ENCODE measurements at places on chromosomes 5 and 9.

GRCh38 chr5:74313896-74314295 lies 326.6 kb downstream of the ENC1 start:
- DNase-seq: no peak

GRCh38 chr9:21611891-21612290 lies 129.8 kb upstream of the IFNE start:
- no peak for DNase-seq

DNA sequence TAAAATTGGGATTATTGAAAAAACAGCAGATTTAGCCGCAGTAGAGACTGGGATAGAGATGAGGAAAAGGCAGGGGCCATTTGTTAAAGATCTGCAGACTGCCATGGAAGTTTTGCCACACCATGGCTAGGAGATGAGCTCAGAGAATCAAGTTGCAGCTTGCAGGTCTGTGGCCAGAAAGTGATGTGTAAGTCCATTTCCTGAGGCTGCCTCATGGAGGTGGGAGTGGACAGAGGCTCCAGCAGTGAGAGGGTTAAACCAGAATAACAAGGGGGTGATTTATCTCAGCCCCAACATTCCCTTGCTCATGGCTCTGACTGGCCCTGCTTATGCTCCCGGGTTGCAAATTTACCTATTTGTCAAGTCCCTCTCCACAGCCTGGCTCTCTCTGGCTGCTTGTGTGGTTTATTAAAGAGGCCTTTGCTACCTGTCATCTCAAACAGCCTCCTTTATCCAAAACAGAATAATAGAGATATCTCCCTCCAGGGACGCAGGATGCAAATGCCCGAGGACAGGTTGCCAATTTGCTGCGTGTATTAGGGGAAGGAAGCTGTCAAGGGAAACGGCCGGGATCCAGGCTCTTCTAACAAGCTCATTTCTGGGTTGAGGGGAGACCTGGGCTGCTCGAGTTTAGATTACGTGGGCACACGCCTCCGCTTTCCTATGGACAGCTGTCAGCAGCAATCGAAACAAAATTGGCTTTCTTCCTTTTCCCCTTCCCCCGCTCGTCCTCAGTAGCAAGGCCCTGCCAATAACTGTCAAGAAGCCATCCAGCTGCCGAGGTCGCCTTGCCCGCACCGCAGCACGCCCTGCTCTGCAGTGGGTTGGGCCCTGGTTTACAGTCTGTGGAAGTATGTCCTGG lies 72.8 kb upstream of the PITX1 start:
- DNase-seq: no peak

GRCh38 chr9:34334337-34334824 lies 5.0 kb downstream of the NUDT2 start:
- DNase-seq: no peak

- DNase-seq: no peak
These were observed 53.8 kb downstream of the ABHD17B start for GRCh38 chr9:71857159-71857558.

GRCh38 chr9:134689321-134690181 lies 47.9 kb downstream of the COL5A1 start:
- no peak for DNase-seq

DNA sequence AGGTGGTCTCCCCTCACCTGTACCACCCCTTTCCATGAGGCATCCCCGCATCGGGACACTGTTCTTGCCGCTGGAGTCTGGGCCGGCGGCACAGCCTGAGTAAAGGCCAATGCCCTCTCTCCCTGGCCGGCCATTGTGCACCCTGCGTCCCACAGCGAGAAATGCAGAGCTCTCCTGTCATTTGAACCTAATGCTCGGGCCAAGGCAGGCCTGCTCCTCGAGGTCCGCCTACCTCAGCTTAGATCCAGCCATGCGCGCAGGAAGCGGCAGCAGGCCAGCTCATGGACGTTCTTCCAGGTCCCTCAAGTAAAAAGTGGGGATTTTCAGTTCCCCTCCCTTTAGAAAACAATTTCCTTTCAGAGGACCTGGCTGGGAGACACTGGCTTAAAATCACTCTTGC lies 135.0 kb downstream of the HSD17B3 start:
- no peak for DNase-seq

DNA sequence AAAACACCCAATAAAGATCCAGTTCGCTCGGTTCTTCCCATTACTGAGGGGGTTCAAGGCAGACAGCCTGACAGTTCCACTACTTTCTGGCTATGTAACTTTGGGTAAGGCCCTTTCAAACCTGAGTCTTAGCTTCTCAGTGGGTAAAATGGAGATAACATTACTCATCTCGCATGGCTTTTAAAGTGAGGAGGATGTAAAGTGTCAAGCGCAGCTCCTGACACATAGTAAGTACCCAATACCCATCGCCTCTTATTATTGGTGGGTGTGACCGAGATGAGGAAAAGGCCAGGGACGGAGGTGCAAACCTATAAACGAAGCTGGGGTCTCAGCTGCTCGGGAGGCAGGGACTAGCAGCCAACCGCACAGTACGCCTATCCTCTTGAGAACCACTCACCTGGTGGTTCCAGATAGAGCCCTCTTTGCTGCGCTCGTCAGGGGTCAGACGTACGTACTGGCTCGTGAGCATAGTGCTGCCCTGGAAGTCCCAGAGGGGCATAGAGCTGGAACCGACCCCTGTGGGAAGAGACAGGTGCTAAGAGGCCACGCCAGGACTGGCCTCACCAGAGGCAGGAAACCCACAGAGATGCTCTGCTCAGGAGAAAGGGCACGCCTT lies 584 bp downstream of the LMAN2 start:
- no peak for DNase-seq

GRCh38 chr5:69525490-69525889 lies 32.9 kb downstream of the OCLN start:
- no peak for DNase-seq

DNA sequence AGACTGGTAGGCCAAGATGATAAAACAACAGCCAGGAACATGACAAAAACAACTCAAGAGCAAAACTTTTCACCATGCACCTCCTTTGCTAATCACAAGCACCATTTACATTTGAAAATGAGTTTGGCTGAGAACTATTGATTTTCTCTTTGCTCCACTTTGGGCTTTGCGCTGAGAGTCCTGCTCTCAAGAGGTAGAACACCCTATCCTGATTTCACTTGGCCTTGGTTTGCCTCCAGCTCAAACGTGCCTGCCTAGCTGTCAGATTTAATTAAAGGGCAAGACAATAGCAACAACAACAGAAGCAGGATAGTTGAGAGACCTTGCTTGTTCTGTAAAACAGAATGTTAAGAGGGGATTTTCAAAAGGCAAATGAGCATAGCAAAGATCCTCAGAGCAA lies 128.2 kb upstream of the ASTN2 start:
- DNase-seq: no peak

All from stimulated activated CD4-positive, alpha-beta T cell treated with anti-CD3 and anti-CD28 coated beads, Interleukin-12 subunit alpha, Interleukin-12 subunit beta, amount 100 ng/mL, for 24 hours (primary cell).